ENCODE measurements at places on chromosomes 6 and 20.

DNA sequence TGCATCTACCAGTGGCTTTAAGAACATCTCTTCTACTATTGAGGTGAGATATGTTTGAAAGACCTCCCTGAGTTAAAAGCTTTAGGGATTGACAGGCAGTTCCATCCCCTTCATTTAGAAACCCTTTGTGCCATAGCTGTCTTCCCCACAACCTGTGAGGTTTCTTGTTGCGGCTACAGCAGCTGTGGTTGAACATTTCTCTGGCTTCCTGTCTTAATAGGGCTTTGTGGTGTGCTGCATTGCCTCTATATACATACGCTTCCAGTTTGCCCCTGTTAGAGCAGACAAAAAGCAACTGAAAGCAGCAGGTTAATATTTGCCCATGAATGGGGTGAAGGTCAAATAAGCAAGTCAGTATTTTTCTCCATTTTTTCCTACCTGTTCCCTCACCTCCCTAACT, 210.2 kb downstream of the TMEM200A start:
- no peak for DNase-seq

DNA sequence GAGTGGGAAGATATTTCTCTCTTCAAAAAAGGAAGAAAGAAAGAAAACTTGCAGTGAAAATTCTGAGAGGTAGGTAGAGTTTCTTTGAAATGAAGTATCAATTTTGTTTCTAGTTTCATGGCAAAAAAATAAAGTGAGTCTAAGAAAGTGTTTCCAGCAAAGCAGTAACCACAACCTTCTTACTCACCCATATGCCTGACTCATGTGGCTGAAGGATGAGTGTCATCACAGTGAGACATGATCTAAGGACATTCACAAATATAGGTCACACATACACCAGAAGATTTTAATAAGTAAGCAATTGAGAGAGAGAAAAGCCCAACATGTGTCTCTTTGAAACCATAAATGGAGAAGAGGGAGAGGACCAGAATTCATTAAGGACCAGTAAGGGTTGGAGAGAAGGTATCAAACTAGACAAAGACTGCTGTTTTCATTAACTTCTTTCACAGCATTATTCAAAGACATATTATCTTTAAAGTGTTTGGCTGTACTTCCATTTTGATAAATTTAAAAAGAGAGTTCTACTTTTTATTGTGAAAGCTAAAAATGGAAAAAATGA, 169.5 kb downstream of the FRK start:
- DNase-seq = no peak

- no peak for DNase-seq
Observed at GRCh38 chr6:168280020-168280898, 39.3 kb downstream of the DACT2 start.

DNA sequence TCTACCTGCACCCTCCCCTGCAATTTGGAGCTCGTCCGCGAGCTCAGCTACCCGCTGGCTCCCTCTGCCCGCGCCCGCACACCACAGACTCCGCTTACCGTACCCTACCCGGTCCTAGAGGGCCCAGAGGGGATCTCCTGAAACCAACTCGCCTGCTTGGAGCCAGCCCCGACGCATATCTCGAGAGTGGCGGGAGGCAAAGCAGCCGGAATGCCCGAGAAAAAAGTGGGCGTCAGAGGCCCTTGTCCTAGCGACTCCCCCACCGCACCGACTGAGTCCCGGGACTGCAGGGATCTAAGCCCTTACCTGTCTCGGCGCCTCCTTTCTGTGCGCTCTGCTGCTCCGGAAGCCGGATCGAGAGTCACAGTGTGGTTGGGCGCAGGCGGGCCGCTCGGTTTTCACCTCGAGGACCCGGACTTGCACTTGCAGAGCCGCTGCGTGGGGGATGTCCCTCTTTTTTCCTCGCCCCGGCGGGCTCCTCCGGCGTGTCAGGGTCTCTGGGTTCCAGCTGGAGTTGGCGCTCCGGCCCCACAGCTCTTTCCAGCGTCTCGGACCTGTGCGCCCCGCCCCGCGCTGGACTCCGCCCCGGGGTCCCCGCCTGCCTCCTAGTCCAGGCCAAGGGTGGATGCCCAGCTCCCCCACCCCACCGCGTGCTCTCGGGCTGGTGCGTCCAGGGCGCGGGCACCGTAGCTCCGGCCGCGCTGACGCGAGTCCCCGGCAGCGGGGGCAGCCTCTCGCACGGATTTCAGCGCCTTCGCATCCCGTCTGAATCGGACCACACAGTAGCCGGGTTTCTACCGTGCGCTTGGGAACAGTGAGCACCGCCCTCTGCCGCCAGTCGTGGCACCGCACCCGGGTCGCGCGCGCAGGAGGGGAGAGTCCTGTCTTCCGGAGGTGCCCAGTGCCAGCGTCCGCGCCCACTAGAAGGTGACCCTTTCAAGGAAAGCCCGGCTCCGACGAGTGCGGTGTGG, at the start of gene PROKR2:
Gene PROKR2, minus strand, starts transcription at position 767 of the 971 bp plus-strand sequence. CDS start 2,585 bp downstream, outside the sequence.
- no peak for DNase-seq

DNA sequence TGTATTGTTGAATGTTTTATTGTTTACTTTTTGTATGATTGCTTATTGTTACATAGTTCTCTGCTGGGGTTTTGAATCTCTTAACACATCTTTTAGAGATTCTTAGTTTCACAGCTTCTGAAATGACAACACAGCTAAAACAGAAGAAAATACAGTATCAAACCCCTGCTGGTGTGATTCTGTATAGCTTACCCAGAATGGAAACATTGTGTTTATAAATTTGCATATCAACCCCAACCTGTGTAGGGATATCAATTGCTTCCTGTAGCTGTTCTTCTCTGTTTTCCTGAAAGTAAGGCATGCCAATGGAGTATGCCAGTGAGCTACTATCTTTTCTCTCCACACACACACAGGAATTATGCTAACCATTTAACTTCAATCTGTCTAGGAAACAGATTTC, 64.3 kb upstream of the ID4 start:
- DNase-seq = no peak

DNA sequence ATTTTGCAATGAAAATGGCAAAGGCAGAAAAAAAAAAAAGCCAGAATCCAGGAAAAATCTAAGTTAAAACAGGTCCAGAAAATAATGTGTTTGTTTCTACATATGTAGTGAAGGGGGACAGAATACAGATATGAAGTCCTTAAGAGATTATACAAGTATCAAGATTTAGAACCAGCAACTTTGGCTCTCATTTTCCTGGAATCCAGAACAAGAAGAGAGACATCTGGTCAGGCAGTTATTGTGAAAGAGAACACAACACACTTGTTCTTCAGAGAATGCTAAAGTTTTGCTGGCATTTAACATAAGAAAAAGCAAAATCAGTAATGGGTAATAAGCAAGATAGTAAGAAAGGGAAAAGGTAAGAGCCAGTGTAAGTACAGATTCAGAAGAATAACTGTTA, 21.1 kb downstream of the BAG2 start:
- no peak for DNase-seq

- no peak for DNase-seq
Observed at GRCh38 chr6:83270971-83271719, 78.0 kb downstream of the RWDD2A start.

DNA sequence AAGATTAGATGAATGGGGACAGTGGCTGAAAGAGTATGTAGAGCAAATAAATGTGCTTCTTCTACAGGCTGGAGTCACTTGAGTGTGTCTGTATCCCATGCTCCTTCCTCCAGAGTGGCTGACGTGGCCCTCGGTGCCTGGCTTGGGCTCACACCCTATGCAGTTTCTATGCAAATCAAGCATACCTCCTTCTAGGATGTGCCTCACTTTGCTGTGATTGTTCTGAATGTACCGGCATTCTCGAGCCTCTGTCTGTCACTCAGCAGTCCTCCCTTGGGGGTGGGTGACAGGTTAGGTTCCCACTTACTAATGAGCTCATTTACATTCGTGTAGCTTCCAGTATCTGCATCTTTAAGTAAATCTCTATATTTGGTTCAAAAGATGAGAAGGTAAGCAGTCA, 55.1 kb upstream of the HDDC2 start:
- no peak for DNase-seq

GRCh38 chr6:138752017-138752416, 21.6 kb upstream of the CCDC28A start:
- no peak for DNase-seq

DNA sequence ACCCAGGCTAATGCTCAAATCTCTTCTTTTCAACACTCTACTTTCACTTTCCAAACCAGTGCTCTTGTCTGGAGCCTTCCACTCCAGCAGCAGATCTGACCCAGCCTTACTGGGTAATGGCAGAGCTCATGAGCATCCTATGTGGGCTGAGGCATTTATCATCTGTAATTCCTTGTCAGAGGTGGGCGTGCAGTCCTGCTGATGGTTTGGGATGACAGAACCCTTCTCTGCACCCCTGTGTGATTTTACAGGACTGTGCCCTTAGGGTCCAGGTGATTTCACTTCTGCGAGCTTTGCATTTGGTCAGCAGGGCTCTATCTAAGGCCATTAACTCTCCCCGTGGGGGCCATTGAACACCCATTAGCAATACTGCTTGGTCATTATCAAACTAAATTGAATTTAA, 55.4 kb downstream of the LAMA4 start:
- DNase-seq = no peak

GRCh38 chr20:23005776-23006175, 29.3 kb upstream of the SSTR4 start:
- DNase-seq = no peak

- DNase-seq = no peak
Observed at GRCh38 chr6:33714385-33715040, 3.0 kb upstream of the UQCC2 start.

- no peak for DNase-seq
Observed at GRCh38 chr20:50815162-50815989, 20.5 kb downstream of the BCAS4 start.

GRCh38 chr6:6509284-6509683, 79.2 kb upstream of the LY86 start:
- DNase-seq = no peak

DNA sequence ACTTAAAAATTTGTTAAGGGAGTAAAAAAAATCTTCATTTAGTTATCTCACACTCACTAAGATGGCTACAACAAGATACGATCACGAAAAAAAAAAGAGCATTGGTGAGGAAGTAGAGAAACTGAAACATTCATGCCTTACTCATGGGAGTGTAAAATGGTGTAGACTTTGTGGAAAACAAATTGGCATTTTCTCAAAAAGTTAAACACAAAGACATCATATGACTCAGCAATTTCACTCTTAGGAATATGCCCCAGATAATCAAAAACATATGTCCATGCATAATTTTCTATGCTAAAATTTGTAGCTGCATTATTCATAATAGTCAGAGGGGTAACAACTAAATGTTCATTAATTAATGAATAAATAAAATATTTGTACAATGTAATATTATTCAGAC, 120.9 kb upstream of the IRAK1BP1 start:
- no peak for DNase-seq

DNA sequence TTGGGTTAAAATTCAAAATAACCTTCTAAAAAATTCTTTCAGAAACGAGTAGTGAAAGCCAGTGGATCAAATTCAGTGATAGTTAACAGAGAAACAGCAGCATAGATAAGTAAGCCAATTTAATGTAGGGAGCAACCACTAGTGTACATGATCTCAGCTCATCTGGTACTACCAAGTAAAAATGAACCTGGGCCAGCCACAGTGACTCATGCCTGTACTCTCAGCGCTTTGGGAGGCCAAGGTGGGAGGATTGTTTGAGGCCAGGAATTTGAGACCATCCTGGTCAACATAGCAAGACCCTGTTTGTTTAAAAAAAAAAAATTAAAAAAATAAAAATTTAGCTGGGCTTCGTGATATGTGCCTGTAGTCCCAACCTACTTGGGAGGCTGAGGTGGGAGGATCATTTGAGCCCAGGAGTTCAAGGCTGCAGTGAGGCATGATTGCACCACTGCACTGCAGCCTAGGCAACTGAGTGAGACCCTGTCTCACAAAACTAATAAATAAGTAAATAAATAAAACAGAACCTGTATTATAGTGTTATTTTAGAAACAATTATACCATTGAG, 32.4 kb downstream of the CBFA2T2 start:
- no peak for DNase-seq

GRCh38 chr20:51444467-51444866, 98.1 kb downstream of the NFATC2 start:
- DNase-seq = no peak

DNA sequence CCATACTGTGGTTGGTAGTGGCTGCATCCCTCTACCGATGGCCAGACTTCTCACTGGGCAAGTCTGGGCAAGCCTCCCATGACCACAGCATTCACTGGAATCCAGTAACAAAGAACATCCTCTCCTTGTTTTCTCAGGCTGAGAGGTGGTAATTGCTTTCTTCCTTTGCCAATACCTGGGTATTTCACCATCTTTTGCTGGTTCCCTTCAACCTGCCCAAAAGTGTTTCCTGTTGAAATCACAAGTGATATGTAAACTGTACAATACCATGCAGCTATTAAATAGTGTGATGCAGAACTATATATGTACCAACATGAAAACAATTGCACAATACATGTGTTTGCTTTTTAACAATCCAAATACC, at the start of gene PTCHD4:
Gene PTCHD4, minus strand, starts transcription at position 55 of the 364 bp plus-strand sequence. CDS start 42,240 bp downstream, outside the sequence.
- DNase-seq = no peak
